ENCODE measurements at places on chromosomes 16 and 17.
A peak's percentile ranks its signal among the peaks of the same experiment; 100 is the strongest.

DNA sequence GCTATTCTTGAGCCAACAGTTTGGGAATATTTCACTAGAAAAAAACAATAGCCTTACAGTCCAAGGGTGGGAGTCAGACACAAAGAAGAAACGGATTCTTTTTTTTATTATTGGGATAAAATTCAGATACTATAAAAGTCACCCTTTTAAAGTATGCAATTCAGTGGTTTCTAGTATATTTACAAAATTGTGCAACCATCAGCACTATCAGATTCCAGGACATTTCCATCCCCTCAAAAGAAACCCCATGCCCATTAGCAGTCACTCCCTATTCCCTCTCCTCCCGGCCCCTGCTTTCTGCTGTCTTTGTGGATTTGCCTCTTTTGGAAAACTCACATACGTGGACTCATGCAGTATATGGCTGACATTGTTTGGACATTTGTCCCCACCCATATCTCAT, 134.4 kb downstream of the C16orf95 start:
- DNase-seq: no peak

DNA sequence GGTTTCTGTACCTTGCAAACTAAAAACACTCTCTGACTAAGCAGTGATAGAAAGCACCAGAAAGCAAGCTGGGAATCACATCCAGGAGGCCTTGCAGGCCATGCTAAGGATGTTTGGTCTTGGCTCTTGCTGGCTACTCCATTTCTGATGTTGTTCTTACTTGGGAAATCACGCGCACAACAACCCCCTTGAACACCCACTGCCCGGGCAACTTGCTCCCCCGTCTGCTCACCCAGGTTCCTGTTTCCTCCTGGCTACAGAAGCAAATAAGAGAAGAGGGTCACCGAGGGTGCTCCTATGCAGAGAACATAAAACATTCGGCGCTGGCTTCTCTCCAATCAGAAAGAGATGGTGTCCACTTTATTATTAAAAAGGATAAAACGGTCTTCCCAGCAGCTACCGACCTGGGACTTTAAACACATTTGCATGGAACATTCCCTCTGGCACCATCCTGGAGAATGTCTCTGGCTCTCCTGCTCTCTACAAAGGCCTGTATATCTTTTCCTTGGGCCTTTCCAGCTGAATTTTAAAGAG, 271.2 kb upstream of the RPL38 start:
- no peak for DNase-seq

DNA sequence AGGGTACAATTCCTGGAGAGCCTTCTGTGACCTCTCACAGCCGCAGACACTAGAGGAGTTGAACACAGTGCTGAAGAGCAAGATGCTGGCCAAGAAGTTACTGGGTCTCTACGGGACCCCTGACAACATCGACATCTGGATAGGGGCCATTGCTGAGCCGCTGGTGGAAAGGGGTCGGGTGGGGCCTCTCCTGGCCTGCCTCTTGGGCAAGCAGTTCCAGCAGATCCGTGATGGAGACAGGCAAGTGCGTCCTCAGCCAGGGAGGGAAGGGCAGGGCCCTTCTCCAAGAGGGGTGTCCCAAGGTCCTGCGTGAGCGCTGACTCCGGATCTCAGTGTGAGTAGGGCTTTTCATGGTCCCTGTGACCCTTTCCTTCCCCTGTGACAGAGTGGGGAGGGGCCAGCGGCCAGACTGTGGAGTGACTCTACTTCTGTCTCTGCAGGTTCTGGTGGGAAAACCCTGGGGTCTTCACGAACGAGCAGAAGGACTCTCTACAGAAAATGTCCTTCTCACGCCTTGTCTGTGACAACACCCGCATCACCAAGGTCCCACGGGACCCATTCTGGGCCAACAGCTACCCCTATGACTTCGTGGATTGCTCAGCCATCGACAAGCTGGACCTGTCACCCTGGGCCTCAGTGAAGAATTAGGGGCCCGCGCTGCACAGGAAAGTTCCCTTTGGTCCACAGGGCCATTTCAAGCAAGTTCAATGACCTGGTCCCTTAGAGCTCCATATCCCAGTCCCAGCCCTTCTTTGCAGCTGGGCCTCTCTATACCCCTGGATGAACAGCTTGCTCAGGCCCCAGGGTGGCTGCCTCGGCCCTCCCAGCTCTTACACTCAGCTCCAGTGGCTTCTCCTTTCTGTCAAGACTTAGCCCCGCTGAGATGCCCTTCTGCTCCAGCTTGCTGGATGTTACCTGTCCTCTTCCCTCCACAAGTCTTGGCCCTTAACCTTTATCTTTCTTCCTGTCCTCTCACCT, 13.1 kb downstream of the MPO start:
- no peak for DNase-seq

DNA sequence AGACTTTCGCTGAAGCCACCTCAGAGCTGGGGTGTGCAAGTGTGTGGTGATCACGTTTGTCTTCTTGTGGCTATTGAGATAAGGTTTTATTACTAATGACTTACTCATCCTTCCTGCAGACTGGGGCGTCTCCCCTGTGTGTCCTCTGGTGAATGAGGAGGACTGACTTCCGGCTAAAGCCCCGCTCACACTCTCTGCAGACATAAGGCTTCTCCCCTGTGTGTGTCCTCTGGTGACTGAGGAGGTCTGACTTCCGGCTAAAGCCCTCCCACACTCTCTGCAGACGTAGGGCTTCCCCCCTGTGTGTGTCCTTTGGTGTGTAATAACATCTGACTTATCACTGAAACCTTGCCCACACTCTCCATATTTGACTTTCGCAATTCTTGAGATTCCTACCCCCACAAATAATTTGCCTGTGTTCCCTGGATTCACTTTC, 19.4 kb downstream of the PRDM7 start:
- peak; percentile 15 for DNase-seq

- peak; percentile 86 for DNase-seq
Observed at GRCh38 chr16:970766-971581, at the start of gene LMF1. Gene LMF1 (minus strand): TSS chr16:970984. CDS start chr16:970980, 4 bp downstream.

- DNase-seq: peak; percentile 41
Observed at GRCh38 chr16:31072540-31073141, 1.4 kb downstream of the ZNF668 start.

- no peak for DNase-seq
Observed at GRCh38 chr17:75087182-75087557, 584 bp upstream of the SLC16A5 start.

- DNase-seq: no peak
Observed at GRCh38 chr16:16041196-16041892, 91.9 kb downstream of the ABCC1 start.
